ENCODE measurements at places on chromosomes 2 and 18.
A peak's percentile ranks its signal among the peaks of the same experiment; 100 is the strongest.

DNA sequence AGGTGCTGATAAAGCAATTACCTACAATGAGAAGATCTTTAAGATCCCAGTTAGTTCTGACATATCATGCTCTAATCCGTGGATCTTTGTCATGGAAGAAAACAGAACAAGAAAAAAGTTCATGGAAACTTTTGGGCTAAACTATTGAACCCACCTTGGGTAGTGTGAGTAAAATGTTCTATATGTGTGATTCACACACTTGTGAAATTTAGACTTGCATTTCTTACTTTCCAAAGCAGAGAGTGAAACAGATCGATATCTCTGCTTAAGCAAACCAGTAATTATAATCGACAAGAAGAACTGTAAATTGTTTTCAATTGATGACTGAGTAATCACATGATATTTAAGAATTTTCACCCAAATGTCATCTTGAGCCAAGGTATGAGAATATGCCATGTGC, 214.2 kb downstream of the HRH4 start:
- DNase-seq: no peak

GRCh38 chr2:33704406-33704855, 105.3 kb upstream of the FAM98A start:
- no peak for DNase-seq

DNA sequence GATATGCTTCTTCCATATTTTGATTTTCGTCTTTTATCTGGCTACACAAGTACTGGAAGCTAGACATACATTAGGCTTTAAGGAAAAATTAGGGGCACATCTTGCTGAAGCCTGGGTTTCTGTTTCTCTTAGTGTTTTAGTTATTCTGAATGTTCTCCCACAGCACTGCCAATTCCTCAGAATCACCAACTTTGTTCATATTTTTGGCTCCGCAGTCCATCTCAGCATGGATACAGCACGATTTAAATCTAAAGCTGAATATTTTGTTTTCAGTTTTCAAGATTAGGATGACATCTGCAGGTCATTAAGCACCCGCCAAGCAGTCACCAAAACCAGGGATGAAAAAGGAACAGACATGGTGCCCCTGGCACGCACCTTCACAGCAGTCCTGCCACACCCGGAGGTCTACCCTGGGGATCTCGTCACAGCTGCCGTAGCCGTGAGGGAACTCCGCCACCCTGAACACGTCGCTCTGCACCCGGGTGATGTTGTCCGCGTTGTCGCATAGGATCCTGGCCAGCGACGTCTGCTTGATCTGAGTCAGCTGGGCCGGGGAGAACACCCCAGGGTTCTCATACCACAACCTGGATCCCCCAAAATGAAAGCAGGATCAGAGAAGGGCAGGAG, 101.2 kb downstream of the PXDN start:
- no peak for DNase-seq

DNA sequence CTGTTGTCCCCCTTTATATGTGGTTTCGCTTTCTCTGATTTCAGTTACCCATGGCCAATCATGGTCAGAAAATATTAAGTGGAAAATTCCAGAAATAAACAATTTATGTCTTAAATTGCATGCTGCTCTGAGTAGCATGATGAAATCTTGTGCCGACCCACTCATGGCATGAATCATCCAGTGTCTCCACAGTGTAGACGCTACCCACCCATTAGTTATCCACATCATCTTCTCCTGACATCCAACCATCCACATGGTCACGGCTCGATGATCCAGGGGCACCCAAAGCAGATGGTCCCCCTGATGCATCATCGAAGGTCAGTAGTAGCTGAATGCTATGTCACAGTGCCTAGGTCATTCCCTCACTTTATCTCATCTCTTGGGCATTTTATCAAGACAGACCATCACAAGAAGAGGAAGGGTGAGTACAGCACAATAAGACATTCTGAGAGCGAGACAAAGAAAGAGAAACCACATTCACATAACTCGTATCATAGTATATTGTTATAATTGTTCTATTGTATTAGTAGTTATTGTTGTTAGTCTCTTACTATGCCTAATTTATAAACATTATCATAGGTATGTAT, 44.1 kb upstream of the ACKR3 start:
- DNase-seq: no peak

DNA sequence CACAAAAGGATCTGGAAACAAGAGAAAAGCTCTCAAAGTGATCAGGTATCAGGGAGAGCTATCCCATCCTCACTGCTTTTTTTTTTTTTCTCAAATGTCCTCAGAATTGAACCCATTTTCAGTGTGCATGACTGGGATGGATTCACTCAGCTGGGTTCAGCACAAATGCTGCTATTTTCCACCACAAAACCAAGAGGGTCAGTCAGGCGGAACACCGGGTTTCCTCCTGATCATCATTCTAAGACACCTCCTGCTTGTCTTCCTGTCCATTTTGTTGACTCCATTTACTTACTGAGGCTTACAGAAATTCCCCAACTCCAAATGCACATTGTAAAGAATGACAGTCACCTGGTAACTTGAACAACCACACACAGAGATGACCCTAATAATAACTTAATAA, 39.9 kb downstream of the CYRIA start:
- no peak for DNase-seq

DNA sequence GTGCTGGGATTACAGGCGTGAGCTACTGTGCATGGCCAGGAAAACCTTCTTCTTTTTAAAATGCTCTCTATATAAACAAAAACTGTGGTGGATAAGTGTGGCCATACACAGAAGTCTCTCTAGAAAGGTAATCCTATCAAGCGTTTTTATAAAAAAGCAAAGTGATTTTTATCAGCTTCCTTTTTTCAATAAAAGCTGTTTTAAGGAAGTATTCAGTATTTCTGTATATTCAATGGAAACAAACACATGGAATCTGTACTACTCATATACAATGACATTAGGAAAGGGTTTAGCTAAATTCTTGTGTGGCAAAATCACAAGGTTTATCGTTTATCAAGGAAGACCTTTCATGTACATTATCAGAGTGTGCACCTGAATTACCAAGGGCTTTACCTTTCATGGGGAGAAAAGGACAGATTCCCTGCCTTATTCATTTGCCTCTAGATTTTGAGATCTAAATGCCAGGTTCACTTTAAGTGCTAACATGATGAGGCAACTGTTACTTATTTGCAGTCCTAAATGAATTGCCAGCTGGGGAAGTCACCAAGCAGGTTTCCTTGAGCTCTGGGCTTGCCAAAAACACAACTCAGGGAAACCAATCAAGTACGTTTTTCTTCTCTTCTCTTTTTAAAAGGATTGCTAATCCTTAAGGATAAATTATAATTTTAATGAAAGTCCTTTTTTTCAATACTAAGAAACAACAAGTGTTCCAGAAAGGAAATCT, 70.8 kb downstream of the RTN4 start:
- DNase-seq: no peak

DNA sequence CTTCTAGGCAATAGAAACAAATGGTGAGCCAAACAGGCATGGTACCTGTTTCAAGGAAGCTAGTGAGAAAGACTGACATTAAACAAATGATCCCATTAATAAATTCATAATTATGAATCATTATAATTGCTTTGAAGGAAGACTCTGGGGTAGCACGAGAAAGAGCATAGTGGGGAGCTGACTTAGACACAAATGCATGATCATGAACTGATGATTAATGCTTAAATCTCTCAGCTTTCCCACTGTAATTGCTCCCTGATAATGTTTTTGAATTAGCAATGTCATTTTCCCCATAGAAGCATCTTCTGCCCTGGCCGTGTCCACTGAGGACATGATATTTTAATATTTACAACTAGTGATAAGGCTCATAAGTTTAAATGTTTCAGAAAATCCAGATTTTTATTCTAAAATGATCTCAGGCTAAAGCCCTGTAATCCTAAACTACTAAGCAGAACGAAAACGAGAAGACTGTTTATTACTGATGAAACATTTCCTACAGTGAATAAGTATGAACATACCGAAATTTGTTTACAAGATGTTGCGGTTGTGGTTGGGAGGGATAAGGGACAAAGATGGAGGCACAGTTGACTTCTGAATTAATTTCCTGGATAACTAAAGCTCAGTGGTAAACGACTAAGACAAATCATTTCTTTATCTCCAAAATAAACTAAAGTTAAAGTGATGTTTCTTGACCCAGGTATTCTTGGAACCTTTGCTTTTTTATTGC, 47.3 kb upstream of the TACR1 start:
- no peak for DNase-seq

DNA sequence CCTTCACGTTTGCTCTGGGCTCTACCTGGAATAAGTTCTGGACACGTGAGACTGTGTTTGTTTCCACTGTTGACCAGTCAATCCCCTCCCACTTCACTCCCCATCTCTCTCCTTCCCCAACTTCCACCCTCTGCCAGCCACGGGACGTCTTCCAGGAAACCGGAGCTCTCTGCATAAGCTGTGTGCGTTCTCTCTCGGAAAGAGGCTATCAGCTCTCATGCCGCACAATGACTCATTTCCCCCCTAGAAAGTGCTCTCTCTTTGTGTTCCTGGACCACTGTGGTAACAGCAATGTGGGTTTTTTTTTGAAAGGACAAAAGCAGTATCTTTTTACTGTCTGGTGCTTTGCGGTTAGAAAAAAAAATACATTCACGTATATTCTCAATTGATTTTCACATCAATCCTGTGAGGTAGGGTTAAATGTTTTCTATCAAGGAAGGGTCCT, 10.2 kb downstream of the PROKR1 start:
- DNase-seq: peak; percentile 46

- no peak for DNase-seq
Measured at GRCh38 chr2:154794406-154794805, 95.9 kb downstream of the KCNJ3 start.

DNA sequence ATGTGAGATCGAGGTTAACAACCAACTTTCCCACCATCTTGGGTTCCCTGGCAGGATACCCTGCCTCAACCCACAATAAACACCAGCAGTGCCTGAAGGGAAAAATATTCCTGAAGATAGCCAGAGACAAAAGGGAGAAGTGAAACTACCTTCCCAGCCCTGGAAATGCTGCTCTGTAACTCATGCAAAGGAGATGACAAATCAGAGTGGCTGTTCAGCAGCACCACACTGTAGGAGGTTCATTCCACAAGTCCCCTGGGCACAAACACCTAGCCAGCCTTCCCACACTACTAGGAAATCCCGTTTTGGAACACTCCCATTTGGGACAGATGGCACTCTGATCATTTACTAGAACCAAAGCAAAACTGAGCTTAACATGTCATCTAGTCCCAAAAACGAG, 190.7 kb upstream of the RBBP8 start:
- no peak for DNase-seq

GRCh38 chr2:168978461-168978861, 52.7 kb downstream of the ABCB11 start:
- no peak for DNase-seq

DNA sequence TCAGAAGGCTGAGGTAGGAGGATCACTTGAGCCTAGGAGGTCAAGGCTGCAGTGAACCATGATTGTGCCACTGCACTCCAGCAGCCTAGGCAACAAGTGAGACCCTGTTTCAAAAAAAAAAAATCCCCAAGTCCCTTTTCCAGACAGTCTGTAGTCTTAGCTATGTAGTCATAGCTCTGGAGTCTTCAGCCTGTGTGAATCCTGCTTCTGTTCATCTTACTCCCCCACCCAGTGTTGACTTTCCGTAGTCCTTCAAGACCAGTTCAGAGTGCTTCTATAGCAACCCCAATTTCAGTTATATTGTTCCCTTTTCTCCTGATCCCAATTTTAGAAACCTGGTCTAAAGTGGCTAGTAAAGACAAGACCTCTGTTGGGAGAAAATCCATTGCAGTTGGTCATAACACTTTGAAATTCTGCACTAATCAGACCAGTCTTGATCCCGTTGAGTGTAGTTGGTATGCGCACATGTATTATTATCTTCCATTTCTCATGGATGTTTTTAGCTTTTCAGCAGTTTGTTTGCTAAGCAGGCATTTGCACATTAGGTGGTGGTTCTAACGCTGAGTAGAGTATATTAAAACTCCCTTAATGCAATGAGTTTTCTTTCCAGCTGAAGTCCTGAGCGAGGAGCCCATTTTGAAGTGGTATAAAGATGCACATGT, 9.0 kb downstream of the BZW1 start:
- DNase-seq: no peak

Data from CD4-positive, alpha-beta T cell treated with Interleukin-4 for 4 hours (primary cell).